T-helper 1 cell (primary cell): ENCODE measurements at places on chromosomes 13 and 19.
A peak's percentile ranks its signal among the peaks of the same experiment; 100 is the strongest.

DNA sequence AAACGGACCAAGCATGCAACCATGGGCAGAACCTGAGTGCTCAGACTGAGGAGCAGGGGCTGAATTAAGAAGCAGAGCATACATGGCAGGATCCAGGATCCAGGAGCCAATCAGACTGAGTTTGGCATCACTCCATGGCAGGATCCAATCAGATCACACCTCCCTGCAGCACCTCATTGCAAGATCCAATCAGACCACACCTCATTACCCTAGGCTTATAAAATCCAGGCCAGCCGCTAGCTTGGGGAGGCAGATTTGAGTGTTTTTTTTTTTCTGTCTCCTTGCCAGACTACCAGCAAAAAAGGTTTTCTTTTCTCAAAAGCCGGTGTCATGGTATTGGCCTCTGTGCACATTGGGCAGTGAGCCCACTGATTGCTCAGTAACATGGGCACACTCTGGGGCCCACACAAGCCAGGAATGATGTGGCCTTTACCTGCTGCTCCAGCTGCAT, 127.9 kb upstream of the GJB6 start:
- DNase-seq, result no peak

GRCh38 chr13:20191311-20192157, 1.2 kb downstream of the GJB2 start:
- DNase-seq, result no peak

DNA sequence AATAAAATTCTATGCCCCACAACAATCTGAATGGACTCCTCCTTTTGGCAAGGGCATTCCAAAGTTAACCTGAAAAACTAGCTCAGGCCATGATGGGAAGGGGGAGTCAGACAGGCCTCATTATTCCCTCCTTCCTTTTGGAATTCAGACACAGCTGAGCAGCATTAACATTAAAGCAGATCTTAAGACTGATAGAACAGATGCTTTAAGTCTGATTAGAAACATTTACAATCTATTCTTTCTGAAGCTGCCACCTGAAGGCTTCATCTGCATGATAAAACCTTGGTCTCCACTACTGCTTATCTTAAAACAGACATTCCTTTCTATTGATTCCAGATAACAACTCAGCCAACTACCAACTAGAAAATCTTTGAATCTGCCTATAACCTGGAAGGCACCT, 98.9 kb downstream of the UGGT2 start:
- DNase-seq, result no peak

GRCh38 chr13:50162001-50162400, 146.8 kb downstream of the KCNRG start:
- no peak for DNase-seq

DNA sequence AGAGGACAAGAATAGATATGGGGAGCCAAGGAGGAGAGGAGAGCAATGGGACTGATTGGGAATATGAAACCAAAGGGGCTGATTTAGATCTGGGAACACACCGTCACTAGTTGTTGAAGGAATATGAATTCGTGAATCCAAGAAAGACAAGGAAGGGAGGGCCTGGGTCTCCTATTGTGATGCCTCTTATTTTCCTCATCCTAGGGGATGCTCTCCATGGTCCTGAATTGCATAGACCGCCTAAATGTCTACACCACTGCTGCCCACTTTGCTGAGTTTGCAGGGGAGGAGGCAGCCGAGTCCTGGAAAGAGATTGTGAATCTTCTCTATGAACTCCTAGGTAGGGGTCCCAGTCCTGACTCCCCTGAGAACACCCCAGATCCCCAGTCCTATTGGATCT, 21.5 kb downstream of the RYR1 start:
- DNase-seq, result no peak

- DNase-seq, result no peak
These were observed 10.7 kb downstream of the PPP1R37 start for GRCh38 chr19:45103508-45104319.

DNA sequence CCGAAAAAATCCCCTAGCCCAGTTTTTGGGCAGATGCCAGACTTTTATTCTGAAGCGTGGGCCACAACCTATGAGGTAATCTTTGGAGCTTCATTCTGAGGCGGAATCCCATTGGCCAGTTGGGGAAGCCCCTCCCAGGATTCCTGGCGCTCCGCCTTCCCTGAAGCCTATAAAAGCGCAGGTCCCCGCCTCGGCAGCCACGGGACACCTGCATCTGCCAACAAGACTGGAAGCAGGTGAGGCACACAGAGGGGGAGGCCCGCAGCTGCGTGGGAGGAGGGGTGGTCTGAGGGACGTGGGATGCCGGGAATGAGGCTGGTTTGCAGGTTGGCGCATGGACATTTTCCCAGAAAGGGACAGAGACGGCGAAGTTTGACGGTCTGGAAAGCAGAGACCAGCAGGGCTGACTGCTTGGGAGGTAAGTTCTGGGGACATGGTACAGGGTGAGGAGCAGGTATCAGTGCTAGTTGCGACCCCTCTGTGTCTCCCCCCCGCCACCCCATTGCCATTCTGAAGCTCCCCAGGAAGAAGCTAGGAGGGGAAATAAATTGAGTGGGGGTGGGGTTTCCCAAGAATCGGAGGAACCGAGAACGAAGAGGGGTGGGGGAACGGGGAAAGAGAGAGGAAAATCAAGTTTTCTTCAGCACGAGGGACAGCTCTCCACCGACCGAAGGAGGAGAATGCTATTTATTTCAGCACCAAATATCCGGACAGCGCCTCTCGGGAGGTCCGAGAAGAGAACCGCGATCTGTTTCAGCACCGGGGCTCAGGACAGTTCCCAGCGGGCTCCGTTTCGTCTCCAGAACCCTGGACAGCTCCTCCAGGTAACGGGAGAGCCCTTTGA, 22.4 kb upstream of the FEM1A start:
- peak; percentile 52 for DNase-seq

GRCh38 chr19:15895876-15896430, 1.9 kb downstream of the CYP4F2 start:
- DNase-seq, result no peak

GRCh38 chr13:51419001-51419636, 33.7 kb downstream of the INTS6 start:
- DNase-seq, result no peak

- no peak for DNase-seq
These were observed 49.6 kb upstream of the ARGLU1 start for GRCh38 chr13:106617561-106617960.

DNA sequence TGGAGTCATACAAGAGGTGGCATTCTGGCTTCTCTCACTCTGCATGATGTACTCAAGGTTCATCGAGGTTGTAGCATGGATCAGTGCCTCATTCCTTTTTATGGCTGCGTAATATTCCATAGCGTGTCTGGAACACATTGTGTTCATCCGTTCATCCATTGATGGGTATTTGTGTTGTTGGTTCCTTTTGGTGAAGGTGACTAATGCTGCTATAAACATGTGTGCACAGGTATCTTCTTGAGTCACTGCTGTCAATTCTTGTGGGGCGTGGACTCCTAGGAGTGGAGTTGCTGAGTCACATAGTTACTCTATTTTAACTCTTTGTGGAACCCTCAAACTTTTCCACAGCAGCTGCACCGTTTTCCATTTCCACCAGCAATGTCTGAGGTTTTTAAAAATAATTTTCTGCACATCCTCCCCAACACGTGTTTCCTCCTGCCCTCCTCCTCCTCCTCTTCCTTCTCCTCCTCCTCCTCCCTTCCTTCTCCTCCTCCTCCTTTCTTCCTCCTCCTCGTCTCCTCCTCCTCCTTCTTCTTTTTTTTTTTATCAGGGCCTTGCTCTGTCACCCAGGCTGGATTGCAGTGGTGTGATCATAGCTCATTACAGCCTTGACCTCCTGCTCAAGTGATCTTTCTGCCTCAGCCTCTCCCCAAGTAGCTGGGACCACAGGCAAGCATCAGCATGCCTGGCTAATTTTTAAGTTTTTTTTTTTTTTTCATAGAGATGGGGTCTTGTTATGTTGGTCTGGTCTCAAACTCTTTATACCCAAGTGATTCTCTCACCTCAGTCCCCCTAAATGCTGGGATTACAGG, 2.0 kb upstream of the TMEM221 start:
- DNase-seq, result no peak

- DNase-seq, result no peak
These were observed 95.0 kb upstream of the IRS2 start for GRCh38 chr13:109881347-109881725.

GRCh38 chr19:20167651-20168122, 673 bp downstream of the ZNF486 start:
- DNase-seq, result no peak

GRCh38 chr13:42396501-42396900, 124.5 kb downstream of the AKAP11 start:
- no peak for DNase-seq

DNA sequence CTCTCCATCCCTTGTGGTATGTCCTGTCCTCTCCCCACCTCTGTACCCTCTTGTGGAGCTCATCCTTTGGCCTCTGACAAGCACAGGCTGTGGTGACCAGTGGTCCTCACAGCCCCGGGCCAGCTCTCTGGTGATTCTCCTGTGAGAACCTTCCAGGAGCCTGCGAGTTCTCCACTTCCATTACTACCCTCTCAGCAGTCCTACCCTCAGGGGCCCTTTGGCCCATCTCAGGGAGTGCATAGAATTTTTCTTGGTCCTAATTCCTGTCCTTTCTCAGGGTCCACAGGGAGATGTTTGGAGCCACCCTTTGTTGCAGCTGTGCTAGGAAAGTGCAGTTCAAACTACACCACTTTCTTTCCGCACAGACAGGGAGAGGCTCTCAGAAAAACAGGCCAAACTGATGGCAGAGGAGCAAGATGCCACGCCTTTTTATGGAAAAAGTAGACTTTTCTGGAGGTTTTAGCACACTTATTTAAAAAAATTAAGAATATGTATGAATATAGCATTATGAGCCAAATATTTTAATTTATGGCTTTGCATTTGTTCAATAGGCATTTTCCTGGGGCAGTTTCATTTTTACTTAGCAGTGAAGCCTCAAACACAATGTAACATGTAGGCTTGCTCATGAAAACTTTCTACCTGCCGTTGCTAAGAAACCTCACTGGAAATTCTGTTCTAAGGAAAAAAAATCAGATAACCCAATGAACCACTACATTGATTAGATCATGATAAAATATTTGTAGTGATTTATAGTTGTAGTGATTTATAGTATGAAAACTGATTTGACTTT, 92.0 kb downstream of the GPR12 start:
- no peak for DNase-seq

DNA sequence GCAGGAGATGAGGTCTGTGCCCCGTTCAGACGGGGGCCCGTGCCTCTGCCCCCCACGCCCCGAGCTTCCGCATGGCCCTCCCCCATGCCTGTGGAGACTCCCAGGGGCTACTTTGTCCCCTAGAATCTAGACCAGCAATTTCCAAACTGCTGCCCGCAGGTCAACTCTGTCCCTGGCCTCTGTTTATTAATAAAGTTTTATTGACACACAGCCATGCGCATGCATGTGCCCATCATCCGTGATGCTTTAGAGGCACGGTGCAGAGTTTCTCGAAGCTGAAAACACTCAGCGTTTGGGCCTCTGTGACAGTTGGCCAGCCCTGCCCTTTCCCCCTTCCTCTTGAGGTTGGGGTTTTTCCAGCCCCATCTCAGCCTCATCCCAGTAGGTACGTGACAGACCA, 140.0 kb downstream of the KDM4B start:
- no peak for DNase-seq

DNA sequence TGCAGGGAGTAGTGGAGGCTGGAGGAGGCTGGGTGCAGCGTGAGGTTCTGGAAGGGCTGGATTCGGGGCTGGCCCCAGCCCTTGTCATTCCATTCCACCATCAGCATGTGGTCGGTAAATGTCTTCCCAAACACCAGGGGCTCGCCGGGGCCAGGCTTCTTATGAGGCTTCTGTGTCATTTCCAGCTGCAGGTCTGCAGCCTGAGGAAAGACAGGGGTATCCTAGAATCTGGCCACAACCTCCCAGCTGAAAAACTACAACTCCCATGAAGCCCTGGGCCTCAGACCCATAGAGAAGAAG, 4.4 kb downstream of the BCAT2 start:
- DNase-seq, result peak; percentile 20

GRCh38 chr19:5578097-5578846, 10.5 kb upstream of the TINCR start:
- DNase-seq, result peak; percentile 65

DNA sequence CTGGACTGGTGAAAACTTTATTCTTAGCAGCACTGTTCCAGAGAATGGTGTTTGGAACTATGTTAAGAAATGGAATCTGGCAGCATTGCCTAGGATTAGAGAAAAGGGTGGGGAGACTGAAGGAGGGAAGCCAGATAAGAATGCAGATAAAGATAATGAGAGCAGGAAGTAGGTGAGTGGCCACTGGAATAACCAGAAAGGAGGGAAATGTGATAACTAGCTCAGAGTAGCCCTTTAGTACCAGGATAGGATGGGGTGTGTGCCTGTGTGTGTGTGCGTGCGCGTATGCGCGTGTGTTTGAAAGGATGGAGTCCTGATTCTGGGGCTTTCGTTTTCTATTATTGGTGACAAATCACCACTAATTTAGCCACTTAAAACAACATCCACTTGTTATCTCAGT, 33.4 kb upstream of the FRY start:
- DNase-seq, result no peak

DNA sequence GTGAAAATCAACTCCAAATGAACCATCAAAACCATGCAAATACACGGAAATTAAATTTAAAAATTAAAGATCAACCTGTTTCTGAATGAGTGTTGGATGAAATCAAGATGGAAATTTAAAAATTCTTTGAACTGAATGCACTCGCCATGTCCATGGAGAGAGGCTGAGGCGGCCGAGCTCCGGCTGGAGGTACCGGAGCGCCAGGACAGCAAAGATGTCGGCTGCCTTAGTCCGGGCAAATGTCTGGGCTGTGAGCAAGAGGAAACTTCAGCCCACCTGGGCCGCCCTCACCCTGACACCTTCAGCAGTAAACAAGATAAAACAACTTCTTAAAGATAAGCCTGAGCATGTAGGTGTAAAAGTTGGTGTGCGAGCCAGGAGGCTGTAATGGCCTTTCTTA, 5.3 kb upstream of the ZNF506 start:
- DNase-seq, result no peak

- no peak for DNase-seq
These were observed 263.7 kb upstream of the PCDH9 start for GRCh38 chr13:67493835-67494234.

DNA sequence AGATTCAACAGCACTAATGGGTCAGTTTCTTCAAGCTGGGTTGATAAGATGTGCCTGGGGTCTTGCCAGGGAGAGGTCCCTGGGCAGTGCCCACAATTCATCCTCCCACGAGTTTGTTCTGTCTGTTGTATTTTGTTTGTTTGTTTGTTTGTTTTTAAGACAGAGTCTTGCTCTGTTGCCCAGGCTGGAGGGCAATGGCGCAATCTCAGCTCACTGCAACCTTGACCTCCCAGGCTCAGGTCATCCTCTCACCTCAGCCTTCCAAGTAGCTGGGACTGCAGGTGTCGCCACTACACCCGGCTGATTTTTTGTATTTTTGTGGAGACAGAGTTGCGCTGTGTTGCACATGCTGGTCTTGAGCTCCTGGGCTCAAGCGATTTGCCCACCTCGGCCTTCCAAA, 120.1 kb downstream of the NUFIP1 start:
- DNase-seq, result no peak

GRCh38 chr13:91162589-91162988, 184.9 kb upstream of the MIR17HG start:
- DNase-seq, result no peak

- no peak for DNase-seq
These were observed 38.7 kb downstream of the ELF1 start for GRCh38 chr13:40980461-40980860.
